MCF 10A (cell line): ENCODE measurements at places on chromosomes 4 and X.
A peak's percentile ranks its signal among the peaks of the same experiment; 100 is the strongest.

GRCh38 chrX:110407910-110408545, 49.4 kb downstream of the RTL9 start:
- peak; percentile 85 for DNase-seq

DNA sequence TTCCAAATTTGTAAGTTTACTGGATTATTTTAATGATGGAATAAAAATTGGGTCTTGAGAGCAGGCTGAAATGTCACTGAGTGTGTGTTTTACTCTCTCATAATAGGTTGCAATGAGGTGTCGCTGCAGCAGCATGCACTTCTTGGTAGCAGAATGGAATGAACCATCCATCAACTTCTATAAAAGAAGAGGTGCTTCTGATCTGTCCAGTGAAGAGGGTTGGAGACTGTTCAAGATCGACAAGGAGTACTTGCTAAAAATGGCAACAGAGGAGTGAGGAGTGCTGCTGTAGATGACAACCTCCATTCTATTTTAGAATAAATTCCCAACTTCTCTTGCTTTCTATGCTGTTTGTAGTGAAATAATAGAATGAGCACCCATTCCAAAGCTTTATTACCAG, 2.6 kb downstream of the SAT1 start:
- DNase-seq, result no peak

DNA sequence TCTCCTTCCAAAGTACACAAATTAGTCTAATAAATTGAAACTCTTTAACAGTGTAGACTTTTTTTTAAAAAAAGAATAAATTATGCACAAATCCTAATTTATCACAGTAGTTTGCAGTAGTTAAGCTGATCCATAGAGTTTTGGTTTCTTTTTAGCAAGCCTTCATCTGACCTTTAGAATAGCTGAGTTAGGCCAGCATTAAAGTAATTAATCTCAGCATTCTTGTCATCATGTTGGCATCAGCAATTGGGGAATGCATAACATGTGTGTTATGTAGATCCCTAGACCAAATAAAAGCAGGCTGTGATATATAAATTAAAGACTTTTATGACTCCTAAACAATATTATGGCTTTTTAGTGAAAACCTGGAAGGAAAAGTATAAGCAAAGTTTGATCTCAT, 426.5 kb upstream of the PABPC4L start:
- no peak for DNase-seq

GRCh38 chrX:1449823-1450149, 2.9 kb downstream of the ASMTL start:
- DNase-seq, result no peak

- no peak for DNase-seq
Measured at GRCh38 chr4:107246761-107247160, 210.6 kb upstream of the DKK2 start.

DNA sequence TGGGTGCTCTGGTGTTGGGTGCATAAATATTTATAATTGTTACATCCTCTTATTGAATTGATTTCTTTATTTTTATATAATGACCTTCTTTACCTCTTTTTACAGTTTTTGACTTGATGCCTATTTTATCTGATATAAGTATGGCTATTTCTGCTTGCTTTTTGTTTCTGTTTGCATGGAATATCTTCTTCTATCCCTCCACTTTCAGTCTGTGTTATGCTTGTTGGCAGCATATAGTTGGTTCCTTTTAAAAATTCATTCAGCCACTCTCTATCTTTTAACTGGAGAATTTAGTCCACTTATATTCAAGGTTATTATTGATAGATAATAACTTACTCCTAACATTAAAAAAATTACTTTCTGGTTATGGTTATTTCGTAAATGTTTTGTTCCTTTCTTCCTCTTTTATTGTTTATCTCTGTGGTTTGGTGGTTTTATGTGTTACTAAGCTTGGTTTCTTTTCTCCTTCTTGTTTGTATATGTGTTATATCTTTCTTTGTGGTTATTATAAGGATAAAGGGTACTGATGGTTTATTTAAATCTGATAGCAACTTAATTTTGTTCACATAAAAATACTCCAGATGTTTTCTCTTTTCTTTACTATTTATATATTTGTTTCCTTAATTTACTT, 69.5 kb downstream of the IL15 start:
- no peak for DNase-seq

DNA sequence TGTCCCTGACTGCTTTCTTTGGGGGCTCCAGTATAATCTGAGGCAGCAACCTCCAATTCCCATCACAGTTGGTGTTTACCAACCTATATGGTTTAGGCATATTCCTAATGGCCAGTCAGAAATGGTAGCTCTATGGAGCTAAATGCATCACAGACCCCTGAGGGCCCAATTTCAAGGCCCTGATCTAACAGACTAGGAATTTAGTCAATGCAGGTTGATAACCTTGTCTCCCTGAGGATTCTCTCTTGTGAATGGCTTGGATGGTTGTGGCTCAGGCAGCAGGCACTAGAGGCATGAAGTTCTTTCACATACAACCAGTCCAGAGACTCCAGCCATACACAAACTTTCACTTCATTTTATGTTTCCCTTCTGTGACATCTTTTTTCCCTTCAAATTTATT, 59.4 kb downstream of the TMPRSS11F start:
- DNase-seq, result no peak

- no peak for DNase-seq
Measured at GRCh38 chr4:179666226-179666625, 2224.0 kb upstream of the AGA start.

DNA sequence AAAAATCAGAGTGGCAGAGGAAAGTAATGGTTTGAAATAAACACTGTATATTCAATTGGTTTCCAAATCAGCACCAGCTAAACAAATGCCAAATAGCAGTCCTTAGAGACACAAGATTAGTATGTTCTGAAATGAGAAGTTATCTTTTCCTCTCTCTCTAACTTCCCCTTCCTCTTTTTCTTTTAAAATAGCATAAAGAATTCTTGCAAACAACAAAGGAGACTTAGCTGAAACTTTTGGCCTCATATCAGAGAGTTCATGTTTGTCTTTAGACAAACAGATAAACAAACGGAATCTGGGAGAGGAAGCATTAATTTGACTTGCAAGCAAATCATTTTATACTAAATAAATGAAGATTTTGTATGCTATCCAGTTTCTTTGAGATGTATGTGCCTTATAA, 399.0 kb downstream of the GBA3 start:
- no peak for DNase-seq

- DNase-seq, result peak; percentile 11
Measured at GRCh38 chrX:102599951-102600579, 750 bp downstream of the ARMCX5 start.

DNA sequence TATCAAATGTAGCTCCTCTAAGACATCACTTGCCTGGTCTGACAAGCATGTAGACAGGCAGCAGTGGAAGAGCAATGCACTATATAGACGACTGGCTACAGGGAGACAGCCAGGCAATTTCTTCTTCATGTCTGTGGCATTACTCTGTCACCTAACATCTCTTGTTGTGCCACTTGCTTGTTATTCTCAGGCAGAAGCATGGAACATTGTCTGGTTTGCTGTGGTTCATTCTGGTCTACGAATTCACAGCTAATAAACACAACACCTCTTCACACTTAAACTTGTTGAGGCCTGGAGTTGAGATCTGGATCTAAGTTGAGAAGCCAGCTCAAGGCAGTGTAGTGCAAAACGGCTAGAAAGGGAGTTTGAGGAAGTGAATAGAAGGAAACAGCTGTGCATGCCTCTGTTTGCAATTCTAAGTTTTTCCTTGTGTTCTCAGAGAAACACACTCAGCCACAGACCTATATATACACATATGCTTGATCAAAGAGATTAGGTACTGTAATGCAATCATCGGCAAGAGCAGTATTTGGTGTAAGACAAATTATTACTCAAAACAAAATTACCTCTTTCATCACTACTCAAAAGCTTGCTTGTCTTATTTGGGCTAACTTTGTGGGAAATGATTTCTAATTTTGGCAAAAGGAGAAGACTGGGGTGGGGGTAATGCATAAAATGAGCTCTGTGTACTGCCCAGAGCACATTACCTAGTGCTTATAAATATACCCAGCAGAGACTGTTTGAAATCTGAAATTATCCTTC, 243.8 kb downstream of the PPP3CA start:
- no peak for DNase-seq

- DNase-seq, result peak; percentile 79
Measured at GRCh38 chr4:121736735-121737351, 28.1 kb downstream of the SMIM43 start.

DNA sequence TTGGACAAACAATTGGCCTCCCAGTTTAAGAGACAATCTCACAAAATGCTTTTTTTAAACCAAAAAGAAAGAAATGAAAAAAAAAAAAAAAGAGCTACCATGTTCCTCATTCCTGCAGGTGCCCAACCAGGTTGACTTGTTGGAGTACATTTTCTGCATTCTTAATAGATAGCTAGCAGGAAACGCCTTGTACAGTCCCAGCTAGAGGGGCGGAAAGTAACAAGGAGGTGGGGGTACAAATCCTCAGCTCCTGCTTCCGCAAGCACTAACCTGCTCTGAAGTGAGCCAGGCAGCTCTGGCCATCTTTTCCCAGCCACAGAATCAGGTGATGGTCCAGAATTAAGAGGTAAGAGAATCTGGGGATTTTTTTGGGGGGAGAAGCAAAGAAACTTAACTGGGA, at the start of gene VGLL1:
Gene VGLL1, plus strand, starts transcription at position 265 of the 400 bp plus-strand sequence. CDS start 3,806 bp downstream, outside the sequence.
- no peak for DNase-seq

DNA sequence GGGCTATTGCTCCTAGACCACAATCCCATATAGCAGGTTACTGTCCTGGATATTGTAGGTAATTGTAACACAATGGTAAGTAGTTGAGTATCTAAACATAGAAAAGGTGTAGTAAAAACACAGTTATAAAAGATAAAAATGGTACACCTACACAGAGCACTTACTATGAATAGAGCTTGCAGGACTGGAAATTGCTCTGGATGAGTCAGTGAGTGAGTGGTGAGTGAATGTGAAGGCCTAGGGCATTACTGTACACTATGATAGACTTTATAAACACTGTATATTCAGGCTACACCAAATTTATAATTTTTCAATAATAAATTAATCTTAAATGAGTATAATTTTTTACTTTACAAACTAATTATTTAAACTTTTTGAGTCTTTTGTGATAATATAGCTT, 425.7 kb downstream of the PABPC4L start:
- DNase-seq, result peak; percentile 17

- DNase-seq, result peak; percentile 43
Measured at GRCh38 chr4:51942108-51942832, 77.9 kb downstream of the LRRC66 start.

- peak; percentile 17 for DNase-seq
Measured at GRCh38 chrX:40465735-40466551, 114.8 kb upstream of the ATP6AP2 start.

GRCh38 chr4:48212165-48212564, 57.5 kb downstream of the TEC start:
- no peak for DNase-seq

GRCh38 chr4:165101641-165102040, 11.0 kb downstream of the TMEM192 start:
- no peak for DNase-seq

DNA sequence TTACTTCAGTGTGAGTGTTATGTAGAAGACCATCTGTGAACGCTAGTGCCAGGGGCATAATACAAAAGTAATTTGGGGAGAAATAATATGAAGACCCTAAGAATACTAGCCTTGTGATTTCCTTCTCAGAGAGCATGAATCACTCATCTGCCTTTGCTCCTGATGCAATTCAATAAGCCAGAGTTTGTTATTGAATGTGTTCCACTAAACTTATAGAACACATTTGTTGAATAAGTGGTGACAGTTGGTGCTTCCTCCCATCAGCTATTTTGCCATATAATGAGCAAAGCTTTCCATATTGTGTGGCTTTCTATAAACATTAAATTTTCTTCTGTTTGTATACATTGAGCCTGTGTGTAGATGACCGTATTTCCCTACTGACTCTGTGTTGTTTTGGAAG, 136.4 kb upstream of the QRFPR start:
- no peak for DNase-seq

GRCh38 chr4:182694551-182694950, 222.6 kb downstream of the DCTD start:
- no peak for DNase-seq

GRCh38 chr4:118774989-118775388, 60.9 kb downstream of the SEC24D start:
- no peak for DNase-seq

- peak; percentile 72 for DNase-seq
Measured at GRCh38 chr4:76059750-76060149, 14.8 kb upstream of the ART3 start.

- no peak for DNase-seq
Measured at GRCh38 chrX:49282647-49283011, 13.0 kb downstream of the PPP1R3F start.

GRCh38 chrX:13551610-13552009, 17.8 kb upstream of the EGFL6 start:
- no peak for DNase-seq

- DNase-seq, result no peak
Measured at GRCh38 chr4:185512516-185512915, 22.8 kb downstream of the PDLIM3 start.

DNA sequence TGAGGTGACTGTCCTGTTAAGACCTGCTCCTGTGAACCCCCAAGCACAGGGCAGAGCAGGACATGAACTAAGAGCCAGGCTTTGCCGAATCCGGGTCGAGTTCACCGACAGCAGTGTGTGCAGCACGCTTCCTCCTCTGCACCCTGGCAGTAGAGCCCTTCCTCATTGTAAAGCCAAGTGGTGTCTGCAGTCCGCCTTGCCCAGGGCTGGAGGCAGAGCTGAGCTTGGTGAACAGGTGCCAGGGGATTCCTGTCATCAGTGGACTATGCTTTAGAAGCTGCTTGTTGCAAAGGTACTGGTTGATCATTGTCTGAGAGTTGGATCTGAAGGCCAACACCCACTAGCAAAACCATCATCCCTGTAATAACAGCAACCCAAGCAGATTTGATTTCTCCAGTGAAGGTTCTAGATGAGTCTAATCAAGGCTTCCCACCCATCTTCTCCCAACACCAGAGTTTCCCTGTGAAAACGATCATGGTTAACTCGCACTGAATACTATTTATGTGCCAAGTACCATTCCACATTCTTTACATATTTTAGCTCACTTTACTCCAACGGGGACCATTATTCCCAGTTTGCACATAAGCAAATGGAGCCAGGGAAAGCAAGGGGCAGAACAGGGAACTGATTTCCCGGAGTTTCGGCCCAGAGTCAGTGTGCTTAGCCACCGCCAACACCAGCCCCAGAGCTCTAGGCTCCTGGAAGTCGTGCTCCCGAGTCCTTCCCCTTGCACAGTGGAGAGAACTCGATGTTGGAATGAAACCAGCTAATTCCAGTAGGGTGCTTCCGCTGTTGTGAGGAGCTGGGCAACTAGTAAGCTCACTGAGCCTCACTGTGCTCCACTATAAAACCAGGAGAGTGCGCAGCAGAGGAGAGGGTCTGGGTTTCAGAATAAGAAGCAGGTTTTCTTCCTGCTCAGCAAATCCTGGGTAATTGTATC, 1.4 kb upstream of the SLC34A2 start:
- no peak for DNase-seq

DNA sequence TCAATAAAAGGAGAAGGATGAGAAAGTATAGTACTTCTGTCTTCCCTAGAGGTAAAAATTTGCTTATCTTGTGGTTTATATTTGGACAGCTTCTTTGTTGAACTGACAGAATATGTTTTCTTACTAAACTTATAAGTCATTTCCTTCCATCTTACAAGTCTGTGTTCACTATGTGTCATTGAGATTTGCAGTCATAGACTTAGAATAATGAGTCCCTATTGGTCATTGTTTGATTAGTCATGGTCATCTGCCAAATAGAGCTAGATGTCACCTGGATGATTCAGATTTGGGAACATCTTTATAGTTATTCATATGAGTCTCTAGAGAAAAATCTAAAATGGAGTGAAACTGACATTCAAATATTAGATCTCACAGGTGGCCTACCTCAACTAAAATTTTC, 51.5 kb downstream of the SPATA18 start:
- DNase-seq, result peak; percentile 38
